Stimulated activated CD4-positive, alpha-beta T cell treated with anti-CD3 and anti-CD28 coated beads, Interleukin-15, amount 100 ng/mL, for 1 hour (primary cell): ENCODE measurements at places on chromosomes 11 and 22.

DNA sequence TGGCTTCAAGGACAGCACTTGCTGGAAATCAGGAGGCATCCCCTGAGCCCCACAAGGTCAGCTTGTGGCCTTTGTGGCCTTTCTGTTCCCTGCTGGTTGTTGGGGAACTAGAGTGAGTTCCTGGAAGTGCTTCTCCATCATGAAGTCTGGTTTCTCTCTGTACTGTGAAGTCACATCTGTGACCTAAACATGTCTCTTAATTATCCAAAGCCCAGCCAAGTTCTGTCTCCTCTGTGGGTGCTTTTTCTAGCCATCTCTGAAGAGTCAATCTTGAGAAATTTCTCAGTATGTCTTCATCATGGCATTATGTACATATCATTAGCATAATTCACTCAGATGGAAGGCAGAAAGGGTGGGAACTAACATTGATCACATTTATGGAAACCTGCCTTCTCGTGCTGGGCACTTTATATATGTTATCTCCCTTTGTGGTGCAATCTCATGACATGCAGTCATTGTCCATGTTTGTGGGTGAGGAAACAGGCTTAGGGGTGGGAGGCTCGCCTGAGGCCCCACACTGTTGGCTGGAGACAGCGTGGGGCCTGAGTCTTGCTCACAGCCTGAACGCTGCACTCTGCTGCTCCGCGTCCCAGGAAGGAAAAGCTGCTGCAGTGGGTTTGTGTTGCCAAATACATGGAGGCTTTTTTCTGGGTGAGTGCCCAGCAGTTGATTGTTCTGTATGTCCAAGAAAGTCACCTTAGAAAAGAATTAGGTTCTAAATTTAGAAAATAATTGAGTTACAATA is 24.6 kb downstream of the IGHMBP2 start:
- DNase-seq: no peak

GRCh38 chr22:45010532-45010900 is 711 bp upstream of the PHF21B start:
- DNase-seq: no peak

- DNase-seq: no peak
Measured at GRCh38 chr22:37176464-37177061, 11.5 kb downstream of the C1QTNF6 start.

GRCh38 chr11:35012467-35013191 is 96.2 kb downstream of the PDHX start:
- no peak for DNase-seq

DNA sequence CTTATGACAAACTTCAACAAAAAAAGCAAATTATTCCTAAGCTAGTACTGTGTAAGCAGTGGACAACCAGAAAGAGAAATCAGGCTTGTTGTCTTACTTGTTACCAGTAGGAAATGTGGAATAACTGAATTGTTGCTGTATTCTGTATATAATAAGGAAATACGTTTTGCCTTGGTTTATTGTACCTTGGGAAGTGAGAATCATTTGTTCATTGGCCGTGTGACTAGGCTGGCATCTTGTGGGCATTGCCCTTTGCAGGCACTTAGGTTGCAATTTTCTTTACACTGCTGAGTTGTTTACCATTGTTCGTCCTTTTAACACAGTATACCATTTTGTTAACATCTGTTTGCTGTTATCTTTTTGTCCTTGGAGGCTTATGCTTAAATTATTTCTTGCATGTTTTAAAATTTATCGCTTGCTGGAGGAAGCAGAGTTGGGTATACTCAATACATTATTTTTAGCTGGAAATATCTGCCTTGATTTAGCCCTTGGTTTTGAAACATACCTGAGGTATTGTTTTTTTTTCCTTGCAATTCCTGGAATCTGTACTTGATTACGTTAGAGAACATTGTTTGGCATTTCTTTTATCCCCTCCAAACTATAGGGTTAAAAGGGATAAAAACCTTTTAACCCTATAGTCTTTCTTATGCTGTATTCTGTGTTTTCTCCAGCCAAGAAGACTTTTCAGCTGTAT is 109.3 kb downstream of the DDX10 start:
- DNase-seq: no peak

DNA sequence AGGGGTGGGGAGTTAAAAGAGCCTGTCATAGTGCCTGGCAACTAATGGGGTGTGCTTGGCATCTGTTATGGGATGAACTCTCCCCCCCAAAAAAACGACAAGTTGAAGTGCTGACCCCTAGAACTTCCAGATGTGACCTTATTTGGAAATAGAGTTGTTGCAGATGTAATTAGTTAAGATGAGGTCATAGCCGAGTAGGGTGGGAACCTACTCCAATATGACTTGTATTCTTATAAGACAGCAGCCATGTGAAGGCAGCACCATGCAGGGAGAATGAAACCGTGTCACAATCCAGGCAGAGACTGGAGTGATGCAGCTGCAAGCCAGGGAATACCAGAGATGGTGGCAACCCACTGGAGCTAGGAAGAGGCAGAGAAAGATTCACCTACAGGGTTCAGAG is 394.5 kb downstream of the TENM4 start:
- no peak for DNase-seq

- DNase-seq: no peak
Measured at GRCh38 chr11:12234221-12234620, 123.8 kb downstream of the MICAL2 start.

GRCh38 chr11:44596525-44597276 is 31.2 kb downstream of the CD82 start:
- DNase-seq: peak; percentile 32

- DNase-seq: no peak
Measured at GRCh38 chr11:106400949-106401570, 323.6 kb downstream of the AASDHPPT start.

- no peak for DNase-seq
Measured at GRCh38 chr11:32427935-32428664, 7.2 kb downstream of the WT1 start.

GRCh38 chr11:13924801-13925327 is 37.7 kb upstream of the SPON1 start:
- no peak for DNase-seq

DNA sequence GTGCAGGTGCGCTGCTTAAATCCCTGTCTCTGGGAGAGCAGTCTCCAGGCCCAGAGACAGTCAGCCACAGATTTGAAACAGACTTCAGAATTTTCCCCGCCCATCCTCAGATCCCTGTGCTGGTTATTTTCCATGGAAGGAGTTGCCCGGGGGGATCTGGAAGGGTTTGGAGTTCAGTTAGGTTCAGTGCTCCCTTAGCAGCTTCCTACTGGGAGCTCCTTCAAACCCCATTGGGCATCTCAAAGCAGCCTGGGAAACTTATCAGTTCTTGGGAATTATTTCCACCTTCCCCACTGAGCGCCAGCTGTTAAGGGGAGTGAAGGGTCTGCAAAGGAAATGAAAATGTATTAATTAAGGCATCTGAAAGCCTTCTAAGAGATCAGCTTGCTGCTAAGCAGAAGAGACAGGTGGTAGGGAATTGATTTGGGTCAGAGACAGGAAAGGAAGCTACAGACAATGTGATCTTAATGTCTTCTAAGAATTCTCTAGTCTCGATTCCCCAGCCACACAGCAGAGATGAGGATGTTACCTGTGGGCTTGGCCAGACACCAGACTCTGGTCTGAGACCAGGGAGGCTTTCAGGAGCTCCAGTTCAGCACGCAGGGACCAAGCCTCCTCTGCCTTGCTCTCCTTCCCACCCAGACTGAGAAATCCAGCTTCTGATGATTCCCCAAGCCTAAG is 106.2 kb upstream of the TBCEL start:
- DNase-seq: no peak

GRCh38 chr11:7436657-7437056 is 48.6 kb upstream of the OLFML1 start:
- DNase-seq: no peak

- DNase-seq: no peak
Measured at GRCh38 chr11:61018059-61018458, 46.6 kb downstream of the CD6 start.

GRCh38 chr11:73259406-73260126 is 12.6 kb upstream of the P2RY6 start:
- DNase-seq: no peak

GRCh38 chr11:1295591-1295990 is 13.8 kb downstream of the TOLLIP start:
- no peak for DNase-seq

- DNase-seq: no peak
Measured at GRCh38 chr11:111098091-111098490, 147.4 kb upstream of the POU2AF2 start.

DNA sequence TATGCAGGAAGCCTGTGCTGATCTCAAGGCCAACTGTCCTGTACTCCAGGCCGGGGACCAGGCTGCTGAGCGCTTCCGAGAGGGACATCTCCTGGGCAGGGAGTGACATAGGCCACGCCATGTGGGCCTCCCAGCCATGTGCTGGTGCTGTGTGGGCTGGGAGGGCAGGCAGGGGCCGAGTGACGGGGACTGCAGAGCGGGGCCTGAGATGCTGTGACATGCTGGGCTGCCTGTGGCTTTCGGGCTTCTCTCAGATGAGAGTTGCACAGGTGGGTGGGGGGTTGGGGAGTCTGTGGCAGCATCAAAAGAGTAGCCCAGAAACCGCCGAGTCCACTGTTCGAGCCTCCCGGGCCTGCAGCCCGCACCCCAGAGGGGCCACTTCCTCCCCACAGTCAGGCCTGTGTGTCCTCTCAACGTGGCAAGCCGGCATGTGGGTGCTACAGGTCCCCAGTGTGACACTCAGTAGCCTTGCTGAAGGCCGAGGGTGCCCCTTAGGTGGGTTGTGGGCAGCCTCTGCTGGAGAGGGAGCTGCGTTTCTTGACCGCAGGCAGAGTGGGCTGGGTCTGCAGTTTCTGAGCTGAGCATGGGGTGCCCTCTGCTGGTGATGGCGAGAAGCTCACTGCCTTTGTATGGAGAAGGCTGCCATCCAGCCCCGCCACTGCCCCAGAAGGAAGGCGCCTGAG is 101.2 kb downstream of the BCR start:
- DNase-seq: peak; percentile 54

GRCh38 chr11:69380451-69380901 is 86.5 kb downstream of the MYEOV start:
- DNase-seq: no peak

- DNase-seq: no peak
Measured at GRCh38 chr11:12414611-12415010, 37.2 kb downstream of the PARVA start.

- no peak for DNase-seq
Measured at GRCh38 chr11:69301455-69302401, 7.8 kb downstream of the MYEOV start.

DNA sequence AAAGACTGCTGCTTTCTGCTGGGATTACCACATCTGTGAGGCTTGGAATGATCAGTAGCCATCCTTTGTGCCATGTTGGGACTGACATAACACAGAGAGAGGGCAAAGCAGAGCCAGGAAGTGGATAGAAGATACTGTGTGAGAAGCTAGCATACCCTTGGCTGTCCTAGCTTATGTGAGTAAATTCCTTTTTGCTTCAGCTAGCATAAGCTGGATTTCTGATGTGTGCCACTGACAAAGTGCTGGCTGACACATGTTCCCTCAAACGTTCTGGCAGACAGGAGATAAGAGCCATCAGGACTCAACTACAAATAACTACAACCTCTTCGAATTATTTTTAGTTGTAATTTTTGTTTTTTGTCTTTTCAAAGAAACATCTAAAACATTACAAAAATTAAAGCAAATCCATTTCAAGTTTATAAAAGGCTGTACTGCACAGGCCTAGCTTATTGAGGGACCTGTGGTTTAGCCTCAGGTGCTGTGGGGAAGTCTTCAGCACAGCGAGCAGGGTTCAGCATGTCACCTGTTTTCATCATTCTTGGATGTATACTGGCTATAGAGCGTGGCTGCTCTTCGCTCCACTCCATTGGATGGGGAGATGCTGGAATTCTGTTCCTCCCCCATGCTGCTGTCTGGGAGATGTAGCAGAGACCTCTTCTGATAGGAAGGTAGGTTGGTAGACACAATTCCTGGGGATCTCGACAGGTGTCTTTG is 120.9 kb downstream of the SWAP70 start:
- no peak for DNase-seq

- DNase-seq: peak; percentile 38
Measured at GRCh38 chr11:64900263-64900678, 16.7 kb downstream of the ATG2A start.

GRCh38 chr11:95898782-95899181 is 25.1 kb downstream of the MTMR2 start:
- no peak for DNase-seq

GRCh38 chr22:20765938-20766337 is 8.0 kb upstream of the SERPIND1 start:
- no peak for DNase-seq

GRCh38 chr11:1351278-1351937 is 38.3 kb upstream of the BRSK2 start:
- DNase-seq: no peak

DNA sequence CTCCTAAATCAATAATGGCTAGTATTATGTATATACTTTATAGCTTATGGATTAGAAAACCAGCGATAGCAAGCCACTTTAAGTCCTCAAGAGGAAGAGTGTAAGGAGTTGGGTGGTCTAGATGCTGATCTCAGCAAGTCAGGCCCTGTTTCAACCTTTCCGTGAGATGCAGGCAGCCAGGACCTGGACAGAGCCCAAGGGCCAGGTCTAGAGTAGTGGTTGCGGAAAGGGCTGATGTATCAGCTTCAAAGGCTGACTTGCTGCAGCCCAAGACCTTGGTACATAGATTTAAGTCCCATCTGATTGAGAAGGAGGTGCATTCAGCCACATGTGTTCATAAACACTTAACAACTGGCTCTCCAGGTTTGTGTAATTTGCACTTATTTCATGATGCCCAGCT is 33.4 kb downstream of the FLI1 start:
- no peak for DNase-seq

DNA sequence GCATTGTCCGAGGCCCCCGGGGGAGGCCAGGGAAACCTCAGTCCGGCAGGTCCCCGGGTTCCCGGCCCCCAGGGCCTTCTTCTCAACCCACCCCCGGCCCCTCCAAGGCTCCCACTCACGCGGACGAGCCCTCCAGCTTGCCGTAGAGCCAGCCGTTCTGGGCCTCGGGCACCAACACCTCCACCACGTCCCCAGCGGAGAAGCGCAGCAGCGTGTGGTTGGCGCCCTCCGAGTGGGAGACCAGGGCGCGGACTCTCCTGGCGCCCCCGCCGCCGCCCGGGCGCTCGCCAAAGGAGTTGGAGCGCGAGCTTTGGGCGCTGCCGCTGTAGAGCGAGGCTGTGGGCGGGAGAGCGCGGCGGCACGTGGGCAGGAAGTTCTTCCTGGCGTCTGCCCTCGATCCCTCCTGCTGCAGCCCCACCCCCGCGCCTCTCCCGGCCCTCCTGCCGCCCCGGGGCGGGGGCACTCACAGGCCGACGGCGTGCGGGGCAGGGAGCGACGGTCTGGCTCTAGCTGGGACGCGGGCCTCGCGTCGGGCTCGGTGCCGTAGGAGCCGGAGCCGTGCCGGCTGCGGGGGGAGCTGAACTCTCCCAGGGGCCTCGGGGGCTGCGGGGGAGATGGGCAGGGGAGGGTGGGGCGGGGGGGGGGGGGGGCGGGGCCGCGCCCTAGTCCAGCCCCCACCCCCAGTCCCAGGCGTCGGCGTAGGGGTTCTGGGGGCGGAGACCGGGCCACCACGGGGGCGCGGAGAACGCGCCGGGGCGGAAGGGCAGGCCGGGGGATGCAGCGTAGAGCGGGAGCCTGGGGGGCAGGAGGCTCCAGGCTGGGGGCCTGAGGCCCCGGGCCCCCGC is 4.9 kb upstream of the SLC16A8 start:
- DNase-seq: no peak
